ENCODE measurements at places on chromosomes 11 and 22.
A peak's percentile ranks its signal among the peaks of the same experiment; 100 is the strongest.

GRCh38 chr11:46127150-46127638 is 5.9 kb upstream of the PHF21A start:
- DNase-seq, result peak; percentile 85

- DNase-seq, result peak; percentile 53
Observed at GRCh38 chr11:93591247-93591898, 48.2 kb upstream of the SMCO4 start.

GRCh38 chr22:41469218-41469851 is 418 bp downstream of the ACO2 start:
- peak; percentile 31 for DNase-seq

GRCh38 chr11:96207459-96208449 is 135.2 kb downstream of the MAML2 start:
- peak; percentile 51 for DNase-seq

DNA sequence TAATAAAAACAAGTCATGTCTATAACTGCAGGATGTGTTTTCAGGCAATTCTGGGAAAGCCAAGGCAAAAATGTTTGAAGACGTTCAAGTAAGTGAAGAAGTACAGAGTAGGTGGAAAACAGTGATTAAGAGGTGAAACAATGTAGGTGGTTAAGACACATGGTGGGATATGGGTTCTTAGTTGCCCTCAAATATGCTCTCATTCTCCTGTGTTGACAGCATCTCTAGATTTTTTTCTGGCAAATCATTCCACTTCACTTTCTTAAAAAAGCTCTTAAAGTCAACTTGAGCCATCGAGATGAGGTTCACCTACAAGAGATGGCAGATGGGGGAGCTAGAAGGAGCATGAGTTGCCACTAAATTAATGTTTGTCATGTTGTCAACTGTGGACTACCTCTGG is 1041.0 kb upstream of the CNTN5 start:
- DNase-seq, result no peak

DNA sequence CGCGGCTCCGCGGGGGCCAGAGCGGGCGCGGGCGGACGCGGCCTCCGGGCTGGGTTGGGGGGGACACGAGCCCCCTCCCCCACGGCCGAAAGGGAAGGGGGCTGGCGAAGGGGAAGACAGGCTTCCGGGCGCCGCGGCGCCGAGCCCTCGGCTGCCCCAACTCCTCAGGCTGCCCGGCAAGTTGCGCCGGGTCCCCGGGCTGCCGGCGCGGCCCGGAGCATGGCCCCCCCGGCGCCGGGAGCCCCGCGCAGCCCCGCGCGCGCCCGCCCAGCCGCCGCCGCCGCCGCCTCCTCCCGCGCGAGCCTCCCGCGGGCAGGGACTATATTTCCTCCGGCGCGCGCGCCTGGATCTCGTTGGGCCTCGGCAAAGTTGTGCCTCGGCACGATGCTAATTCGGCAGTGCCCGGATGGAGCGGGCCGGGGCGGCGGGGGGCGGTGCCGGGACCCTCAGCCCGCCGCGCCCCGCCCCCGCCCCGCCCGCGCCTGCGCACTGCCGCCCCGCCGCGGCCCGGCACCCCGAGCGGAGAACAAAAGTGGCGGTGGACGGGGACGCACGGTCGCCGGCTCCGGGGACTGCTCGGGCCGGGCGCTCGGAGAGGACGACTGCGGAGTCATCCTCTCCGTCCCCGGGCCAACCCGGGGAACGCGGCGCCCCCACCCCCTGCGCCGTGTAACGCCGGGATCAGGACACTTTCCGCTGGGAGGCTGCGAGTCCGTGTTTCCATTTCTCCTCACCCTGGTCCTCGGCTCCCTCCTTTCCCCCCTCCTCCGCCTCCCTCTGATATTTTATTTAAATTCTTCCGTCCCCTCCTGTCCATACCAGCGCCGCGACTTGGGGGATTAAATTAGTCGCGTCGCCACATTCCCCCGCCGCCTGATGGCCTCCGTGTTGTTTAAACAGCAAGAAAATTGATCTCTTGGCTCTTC is at the start of gene PHF21B:
PHF21B (minus strand) TSS at position 400 of the 926 bp plus-strand sequence. CDS start 456 bp downstream, outside the sequence.
- no peak for DNase-seq

DNA sequence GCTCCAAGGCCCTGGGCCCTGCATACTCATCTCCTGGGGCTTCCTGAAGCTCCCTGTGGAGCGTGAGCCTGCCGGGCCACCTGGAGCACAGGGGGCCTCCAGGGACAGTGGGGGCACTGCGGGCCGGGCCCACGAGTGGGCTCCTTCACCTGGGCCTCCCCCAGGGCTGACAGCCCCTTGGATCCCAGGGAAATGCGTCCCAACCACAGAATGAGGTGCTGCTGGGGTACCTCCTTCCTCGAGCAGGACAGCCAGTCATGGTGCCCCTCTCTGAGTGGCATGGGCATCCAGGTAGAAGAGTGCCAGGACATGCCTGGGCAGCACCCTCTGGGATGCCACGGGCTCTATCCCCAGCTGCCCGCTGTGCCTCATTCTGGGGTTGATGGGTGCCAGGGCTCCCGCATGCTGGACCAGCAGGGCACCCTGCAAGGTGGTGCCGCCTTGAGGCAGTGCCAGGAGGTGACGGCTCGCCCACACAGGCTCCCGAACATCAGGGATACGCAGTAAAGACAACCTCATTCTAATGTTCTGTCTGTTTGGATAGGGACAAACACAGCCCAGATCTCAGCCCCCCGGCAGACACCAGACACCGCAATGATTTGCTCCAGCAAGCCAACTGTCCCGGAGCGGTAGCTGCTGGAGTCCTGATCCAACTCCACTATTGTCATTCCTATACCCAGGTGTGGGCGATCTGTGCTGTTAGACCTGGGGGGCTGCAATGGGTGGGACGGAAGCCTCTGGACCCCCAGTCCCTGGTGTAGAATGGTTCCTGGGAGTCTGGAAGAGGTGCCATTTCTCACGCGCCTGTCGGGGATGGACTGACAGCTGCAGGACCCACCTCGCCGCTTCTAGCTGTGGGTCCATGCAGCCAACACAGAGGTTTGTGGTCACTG is 25.8 kb downstream of the KRTAP5-5 start:
- DNase-seq, result no peak

DNA sequence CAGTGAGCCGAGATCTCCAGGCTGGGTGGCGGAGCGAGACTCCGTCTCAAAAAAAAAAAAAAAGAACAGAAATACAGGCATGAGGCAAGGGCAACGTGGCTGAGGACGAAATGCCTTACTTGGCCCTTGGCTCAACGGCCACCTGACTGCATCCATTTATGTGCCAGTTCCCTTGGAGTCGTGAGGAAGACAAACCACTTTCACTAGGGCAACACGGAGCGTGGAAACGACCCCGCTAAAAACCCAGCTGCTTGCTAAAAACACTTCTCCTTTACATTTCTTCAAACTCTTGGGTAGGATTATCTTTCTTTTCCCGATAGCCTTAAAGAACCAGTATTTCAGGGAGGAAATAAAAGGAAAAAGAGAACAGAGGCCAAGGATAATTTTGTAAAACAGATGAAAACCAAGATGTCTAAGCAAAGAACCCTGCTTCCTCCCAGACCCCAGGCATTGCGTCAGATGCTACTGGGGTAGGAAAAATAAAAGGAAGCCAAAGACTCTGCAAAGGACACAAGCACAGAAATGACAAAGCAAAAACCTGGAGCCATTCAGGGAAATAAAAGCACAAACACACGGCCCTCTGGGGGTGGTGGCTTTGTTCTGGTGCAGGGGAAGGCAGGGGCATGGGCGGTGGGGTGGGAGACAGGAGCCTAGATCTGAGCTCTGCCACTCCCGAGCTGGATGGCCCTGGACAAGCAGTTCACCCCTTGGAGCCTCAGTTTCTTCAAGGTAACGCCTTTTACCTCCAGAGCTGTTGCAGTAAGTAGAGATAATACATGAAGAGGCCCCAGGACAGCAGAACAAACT is 37.0 kb downstream of the PC start:
- DNase-seq, result peak; percentile 71

GRCh38 chr11:11363674-11364073 is 10.6 kb upstream of the CSNK2A3 start:
- DNase-seq, result no peak

GRCh38 chr11:131606811-131607335 is 236.5 kb downstream of the NTM start:
- no peak for DNase-seq

DNA sequence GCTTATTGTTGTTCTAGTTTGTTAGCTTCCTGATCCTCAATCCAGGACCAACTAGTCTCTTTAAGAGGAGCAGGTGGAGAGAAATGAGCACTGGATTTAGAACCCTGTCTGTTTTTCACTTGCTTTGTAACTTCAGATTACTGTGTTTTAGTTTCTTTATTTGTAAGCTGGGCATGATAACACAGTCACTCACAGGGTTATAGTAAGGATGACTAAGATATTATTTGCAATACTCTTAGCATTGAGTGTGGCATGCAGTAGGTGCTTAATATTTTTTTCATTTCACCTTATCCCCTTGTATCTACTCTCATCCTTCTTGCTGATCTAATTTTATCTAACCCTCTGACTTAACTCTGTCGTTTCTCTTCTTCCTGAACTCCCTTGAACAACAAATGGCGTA is 33.8 kb downstream of the DNHD1 start:
- DNase-seq, result no peak

DNA sequence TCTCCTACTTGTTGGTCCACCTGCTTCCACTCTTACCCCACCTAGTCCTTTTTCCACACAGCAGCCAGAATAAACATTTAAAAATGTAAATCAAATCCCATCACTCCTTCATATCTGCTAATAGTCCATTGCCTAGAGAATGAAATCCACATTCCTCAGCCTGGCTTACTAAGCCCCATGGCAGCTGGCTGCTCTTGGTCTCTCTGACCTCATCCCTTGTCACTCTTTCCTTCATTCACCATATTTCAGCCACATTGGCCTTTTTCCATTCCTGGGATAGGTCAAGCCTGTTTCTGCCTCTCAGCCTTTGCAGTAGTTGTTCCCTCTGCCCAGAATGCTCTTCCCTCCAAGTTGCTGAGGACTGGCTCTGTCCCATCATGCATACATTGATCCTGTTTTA is 512.8 kb downstream of the INSC start:
- DNase-seq, result no peak

- peak; percentile 52 for DNase-seq
Observed at GRCh38 chr11:125593114-125593820, 615 bp downstream of the STT3A start.

- no peak for DNase-seq
Observed at GRCh38 chr11:126154691-126155090, 56.8 kb downstream of the RPUSD4 start.

- DNase-seq, result no peak
Observed at GRCh38 chr11:61889831-61890230, 1.5 kb downstream of the FADS3 start.

DNA sequence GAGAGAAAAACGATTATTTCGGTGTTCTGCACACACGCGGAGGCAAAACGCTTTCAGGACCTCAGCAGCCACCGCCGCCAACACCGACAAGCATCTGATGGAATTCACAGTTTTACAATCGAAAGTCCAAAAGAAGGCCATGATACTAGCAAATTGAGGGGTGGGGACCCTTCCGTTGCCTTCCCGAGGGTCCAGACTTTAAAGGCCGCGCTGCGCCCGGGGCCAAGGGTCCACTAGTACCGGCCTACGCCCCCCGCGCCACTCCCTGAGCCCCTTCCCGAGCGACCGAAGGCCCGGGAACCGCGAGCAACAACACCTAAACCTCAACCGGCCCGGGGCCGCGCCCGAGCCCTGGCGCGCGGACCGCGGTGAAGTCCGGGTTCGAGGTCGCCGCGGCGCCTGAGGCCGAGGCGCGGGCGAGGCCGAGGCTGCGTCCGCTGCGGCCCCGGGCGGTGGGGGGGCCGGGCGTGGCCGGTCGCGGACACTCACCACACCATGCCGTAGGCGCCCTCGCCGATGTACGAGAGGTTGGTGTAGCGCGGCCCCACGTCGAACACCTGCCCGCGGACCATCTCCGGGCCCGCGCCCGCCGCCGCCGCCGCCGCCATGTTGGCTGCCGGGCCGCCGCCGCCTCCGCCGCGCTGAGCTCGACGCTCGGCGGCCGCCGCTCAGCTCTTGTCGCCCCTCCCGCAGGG is 465 bp downstream of the MAPK1 start:
- peak; percentile 31 for DNase-seq

- no peak for DNase-seq
Observed at GRCh38 chr22:50150161-50151129, 20.1 kb upstream of the PANX2 start.

- DNase-seq, result no peak
Observed at GRCh38 chr11:133476570-133477250, 55.6 kb downstream of the OPCML start.
